ENCODE measurements at places on chromosomes 16 and 17. TPM values are rescaled to one million over a fixed set of nuclear protein-coding genes. Genes with fewer than 3 reads are reported as not detected.

The SLC2A4 gene
- 0.42 TPM for total RNA-seq

- H3K27ac ChIP-seq = peak overlapping the region; percentile 84
- no peaks in the 10 kb centered on the region for H3K36me3 ChIP-seq
- peaks cover 1% of the 10 kb centered on the region for H3K27me3 ChIP-seq
- H3K4me3 ChIP-seq = peak overlapping the region; percentile 83
- H3K4me1 ChIP-seq = peaks cover 25% of the 10 kb centered on the region
Observed at GRCh38 chr17:76969598-76970172, 101.5 kb downstream of the MGAT5B start.

- H3K36me3 ChIP-seq = no peaks in the 10 kb centered on the region
- H3K4me3 ChIP-seq = no peak overlapping the region
- no peak for DNase-seq
- H3K27ac ChIP-seq = no peak overlapping the region
Observed at GRCh38 chr16:50808929-50809538, 67.1 kb downstream of the CYLD start.

DNA sequence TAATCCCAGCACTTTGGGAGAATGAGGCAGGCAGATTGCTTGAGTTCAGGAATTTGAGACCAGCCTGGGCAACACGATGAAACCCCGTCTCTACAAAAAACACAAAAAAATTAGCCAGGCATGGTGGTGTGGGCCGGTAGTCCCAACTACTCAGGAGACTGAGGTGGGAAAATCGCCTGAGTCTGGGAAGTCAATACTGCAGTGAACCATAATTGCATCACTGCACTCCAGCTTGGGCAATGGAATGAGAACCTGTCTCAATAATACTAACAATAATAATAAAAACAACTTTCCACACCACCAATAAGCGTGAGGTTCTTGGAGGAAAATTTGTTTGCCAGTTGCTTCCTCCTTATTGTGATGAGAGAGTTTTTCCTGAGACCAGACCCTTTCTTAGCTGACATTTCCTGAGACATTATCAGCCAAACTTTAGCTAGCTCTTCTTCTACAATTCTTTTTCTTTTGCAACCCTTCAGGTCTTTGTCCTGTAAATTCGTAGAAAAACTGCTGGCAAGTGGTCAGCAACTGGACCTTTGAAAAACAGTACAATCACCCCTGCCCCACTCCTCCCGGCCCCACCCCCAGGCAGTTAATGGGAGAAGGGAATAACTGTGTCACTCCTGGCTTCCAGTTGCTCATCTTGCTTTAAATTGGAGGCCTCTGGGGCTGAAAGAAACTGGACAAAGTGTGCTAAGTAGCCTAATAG, 3.5 kb upstream of the EZH1 start:
- peaks cover 5% of the 10 kb centered on the region for H3K4me1 ChIP-seq
- H3K27me3 ChIP-seq = peaks cover 2% of the 10 kb centered on the region
- no peak for DNase-seq
- H3K27ac ChIP-seq = no peak overlapping the region

The SAMD14 gene
- total RNA-seq = 95.0 TPM

GRCh38 chr17:41329279-41329948, 13.9 kb upstream of the KRTAP17-1 start:
- H3K27ac ChIP-seq = no peak overlapping the region
- H3K27me3 ChIP-seq = peaks cover 6% of the 10 kb centered on the region
- DNase-seq = peak; percentile 79
- peaks cover 2% of the 10 kb centered on the region for H3K4me1 ChIP-seq
- peaks cover 3% of the 10 kb centered on the region for H3K36me3 ChIP-seq

DNA sequence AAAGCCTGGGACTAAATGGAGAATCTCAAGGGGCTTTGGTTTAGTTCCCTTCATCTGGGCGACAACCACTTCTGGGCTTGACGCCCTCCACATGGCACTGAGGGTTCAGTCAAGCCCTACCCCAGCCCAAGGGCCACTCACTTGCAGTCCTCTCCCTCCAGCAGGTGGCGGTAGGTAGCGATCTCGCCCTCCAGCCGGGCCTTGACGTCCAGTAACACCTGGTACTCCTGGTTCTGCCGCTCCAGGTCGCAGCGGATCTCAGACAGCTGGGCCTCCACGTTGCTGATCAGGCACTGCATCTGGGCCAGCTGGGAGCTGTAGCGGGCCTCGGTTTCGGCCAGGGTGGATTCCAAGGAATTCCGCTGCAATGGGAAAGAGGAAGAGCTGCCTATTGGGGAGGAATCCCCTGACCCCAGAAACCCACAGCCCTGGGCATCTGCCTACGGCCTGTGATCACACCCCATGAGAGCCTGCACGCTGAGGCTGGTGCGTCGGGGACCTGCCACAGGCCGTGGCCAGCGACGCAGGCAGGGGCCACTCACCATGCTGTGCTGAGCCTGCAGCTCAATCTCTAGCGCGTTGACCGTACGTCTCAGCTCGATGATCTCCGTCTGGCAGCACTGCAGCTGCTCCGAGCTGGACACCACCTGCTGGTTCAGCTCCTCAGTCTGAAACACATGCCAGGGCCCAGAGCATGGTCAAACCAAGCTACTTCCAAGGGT, 2.7 kb downstream of the KRT36 start:
- H3K4me3 ChIP-seq = no peak overlapping the region
- H3K4me1 ChIP-seq = no peaks in the 10 kb centered on the region
- no peaks in the 10 kb centered on the region for H3K36me3 ChIP-seq
- peaks cover 3% of the 10 kb centered on the region for H3K27me3 ChIP-seq
- no peak for DNase-seq

- peaks cover 13% of the 10 kb centered on the region for H3K27me3 ChIP-seq
- no peak overlapping the region for H3K4me3 ChIP-seq
- H3K36me3 ChIP-seq = no peaks in the 10 kb centered on the region
- no peak overlapping the region for H3K27ac ChIP-seq
- DNase-seq = no peak
Observed at GRCh38 chr17:4879601-4880000, 19.7 kb upstream of the C17orf107 start.

DNA sequence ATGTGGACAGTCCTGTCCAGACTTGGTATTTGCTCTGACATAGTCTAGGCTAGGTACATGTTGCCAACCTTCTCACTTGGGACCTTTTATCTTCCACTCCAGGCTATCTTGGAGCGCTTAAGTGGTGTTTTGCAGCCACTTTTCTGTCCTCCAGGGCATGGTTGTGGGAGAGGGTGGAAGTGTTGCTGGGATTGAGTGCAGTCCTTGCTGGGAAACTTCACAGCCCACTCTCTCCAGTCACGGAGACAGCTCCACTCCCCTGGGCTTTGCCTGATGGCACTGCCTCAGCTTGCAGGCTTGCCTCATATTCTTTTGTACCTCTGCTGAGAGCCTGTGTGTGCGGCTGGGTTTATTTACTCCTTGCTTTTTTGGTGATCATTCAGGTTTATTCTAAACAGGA, 17.4 kb downstream of the RPA1 start:
- peaks cover 23% of the 10 kb centered on the region for H3K4me1 ChIP-seq
- peak; percentile 75 for DNase-seq
- H3K36me3 ChIP-seq = no peaks in the 10 kb centered on the region
- H3K4me3 ChIP-seq = peak overlapping the region; percentile 5
- no peaks in the 10 kb centered on the region for H3K27me3 ChIP-seq

GRCh38 chr17:57234061-57234738, 22.1 kb upstream of the MSI2 start:
- no peaks in the 10 kb centered on the region for H3K36me3 ChIP-seq
- no peak overlapping the region for H3K27ac ChIP-seq
- no peak for DNase-seq
- H3K4me1 ChIP-seq = no peaks in the 10 kb centered on the region

- H3K4me1 ChIP-seq = no peaks in the 10 kb centered on the region
- H3K27me3 ChIP-seq = no peaks in the 10 kb centered on the region
- no peak overlapping the region for H3K4me3 ChIP-seq
- no peak overlapping the region for H3K27ac ChIP-seq
Observed at GRCh38 chr16:50219402-50219975, 46.9 kb upstream of the ADCY7 start.

DNA sequence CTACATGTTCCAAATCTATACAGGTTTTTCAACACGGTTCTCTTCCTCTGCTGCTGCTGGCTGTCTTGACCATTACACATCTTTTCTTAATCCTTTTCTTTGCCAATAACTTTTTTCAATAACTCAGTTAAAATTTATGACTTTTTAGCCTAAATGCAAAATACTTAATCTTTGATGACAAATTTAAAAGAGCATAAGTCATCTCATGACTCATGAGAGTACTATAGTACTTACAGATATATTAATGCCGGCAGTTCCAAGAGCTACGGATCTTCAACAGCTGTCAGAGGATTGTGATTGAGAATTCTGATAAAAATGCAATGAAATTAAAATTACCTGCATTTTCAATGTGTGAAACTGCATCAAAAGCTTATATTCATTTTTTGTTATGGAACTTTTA, 105.5 kb downstream of the KPNA2 start:
- no peak overlapping the region for H3K27ac ChIP-seq
- no peak for DNase-seq
- H3K36me3 ChIP-seq = no peaks in the 10 kb centered on the region

The CORO1A gene
- 75.2 TPM for total RNA-seq

- H3K36me3 ChIP-seq = no peaks in the 10 kb centered on the region
- H3K27ac ChIP-seq = no peak overlapping the region
- peak overlapping the region; percentile 39 for H3K4me3 ChIP-seq
- peaks cover 41% of the 10 kb centered on the region for H3K4me1 ChIP-seq
- peak; percentile 79 for DNase-seq
Observed at GRCh38 chr17:38584350-38584925, 21.3 kb downstream of the SRCIN1 start.

DNA sequence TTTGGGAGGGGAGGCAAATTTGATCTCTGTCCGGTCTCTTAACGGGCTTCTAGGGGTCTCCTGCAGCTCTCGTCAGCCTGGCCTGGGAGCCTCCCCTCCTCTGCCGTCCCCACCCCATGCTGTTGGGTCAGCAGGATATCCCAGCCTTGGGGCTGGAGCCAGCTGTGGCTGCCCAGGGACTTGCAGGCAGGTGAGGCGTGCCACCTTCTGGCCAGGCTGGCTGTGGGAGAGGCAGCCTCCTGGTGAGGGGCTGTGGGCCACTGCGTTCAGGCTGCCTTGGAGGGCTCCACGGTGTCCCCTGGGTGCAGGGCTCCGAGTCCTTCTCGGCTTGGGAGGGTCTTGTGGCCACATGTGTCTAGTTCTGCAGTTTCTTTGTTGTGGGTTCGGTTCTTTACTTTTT, 34.6 kb downstream of the TBCD start:
- peaks cover 21% of the 10 kb centered on the region for H3K4me1 ChIP-seq
- no peak overlapping the region for H3K27ac ChIP-seq
- no peak for DNase-seq
- peaks cover 14% of the 10 kb centered on the region for H3K27me3 ChIP-seq

DNA sequence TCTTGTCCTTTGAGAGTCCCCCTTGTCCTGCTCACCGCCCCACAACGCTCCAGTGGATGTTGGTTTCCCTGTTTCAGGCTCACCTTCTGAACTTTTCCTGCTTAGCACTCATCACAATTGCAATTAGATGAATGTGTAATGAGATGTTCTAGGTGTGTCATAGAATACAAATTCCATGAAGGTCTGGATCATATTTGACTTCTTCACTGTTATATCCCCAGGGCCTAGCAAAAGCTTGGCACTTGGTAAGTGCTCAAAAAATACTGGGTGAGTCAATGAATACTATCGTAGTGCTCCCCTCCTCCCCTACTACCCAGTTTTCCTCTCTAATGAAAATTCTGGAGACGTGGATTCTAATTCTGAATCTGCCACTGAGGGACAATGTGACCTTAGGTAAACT, 33.1 kb downstream of the DNAH3 start:
- H3K4me1 ChIP-seq = peaks cover 2% of the 10 kb centered on the region
- no peaks in the 10 kb centered on the region for H3K27me3 ChIP-seq
- H3K36me3 ChIP-seq = no peaks in the 10 kb centered on the region
- H3K4me3 ChIP-seq = no peak overlapping the region
- no peak overlapping the region for H3K27ac ChIP-seq

DNA sequence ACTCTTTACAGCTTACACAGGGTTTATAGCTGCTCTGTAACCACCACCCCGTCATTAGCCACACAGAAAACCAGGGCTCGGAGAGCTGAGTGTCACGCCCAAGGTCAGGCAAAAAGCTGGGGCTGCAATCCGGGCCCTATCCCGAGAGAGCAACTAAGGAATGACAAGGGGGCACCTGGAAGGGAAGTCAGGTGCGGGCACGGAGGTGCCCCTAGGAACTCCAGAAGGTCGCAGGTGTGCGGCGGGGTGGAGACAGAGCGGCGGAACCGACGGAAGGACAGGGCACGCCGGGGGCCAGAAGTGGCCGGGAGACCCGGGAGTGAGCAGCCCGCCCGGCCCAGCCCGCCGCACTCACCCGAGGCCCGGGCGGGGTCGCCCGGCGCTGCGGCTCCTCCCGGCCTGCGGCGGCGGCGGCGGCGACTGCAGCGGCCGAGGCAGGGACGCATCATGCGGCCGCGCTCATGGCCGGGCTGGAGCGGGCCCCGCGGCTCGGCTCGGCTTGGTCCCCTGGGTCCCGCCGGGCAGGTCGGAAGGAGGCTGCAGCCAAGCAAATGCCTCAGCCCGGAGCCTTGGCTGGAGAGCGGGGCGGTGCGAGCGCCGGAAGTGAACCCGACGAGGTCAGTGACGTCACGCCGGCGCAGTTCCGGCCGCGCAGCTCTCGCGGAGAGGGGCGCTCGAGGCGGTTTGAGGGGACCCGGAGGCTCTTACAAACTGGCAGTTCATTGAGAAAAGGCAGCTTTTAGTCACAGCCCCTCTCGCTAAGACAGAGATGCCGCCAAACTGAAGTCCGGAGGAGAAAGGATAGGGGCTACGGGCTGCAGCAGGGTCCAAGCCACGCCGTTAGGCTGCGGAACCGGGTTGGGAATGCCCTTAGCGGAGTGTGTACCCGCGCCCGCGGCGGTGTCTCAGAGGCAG, at the start of gene ZDHHC7:
TSS of gene ZDHHC7 (minus strand) at position 605 of the 915 bp plus-strand sequence. CDS start 20,917 bp downstream, outside the sequence.
- H3K36me3 ChIP-seq = no peaks in the 10 kb centered on the region
- peaks cover 7% of the 10 kb centered on the region for H3K4me1 ChIP-seq
- peaks cover 6% of the 10 kb centered on the region for H3K27me3 ChIP-seq
- H3K4me3 ChIP-seq = peak within 1 kb of the TSS; percentile 96
- peak within 1 kb of the TSS; percentile 97 for H3K27ac ChIP-seq

- H3K27ac ChIP-seq = no peak overlapping the region
- H3K4me1 ChIP-seq = peaks cover 3% of the 10 kb centered on the region
- DNase-seq = no peak
- no peaks in the 10 kb centered on the region for H3K27me3 ChIP-seq
Observed at GRCh38 chr16:25155553-25156460, 44.3 kb downstream of the LCMT1 start.

The CDR2L gene
- 59.4 TPM for total RNA-seq

DNA sequence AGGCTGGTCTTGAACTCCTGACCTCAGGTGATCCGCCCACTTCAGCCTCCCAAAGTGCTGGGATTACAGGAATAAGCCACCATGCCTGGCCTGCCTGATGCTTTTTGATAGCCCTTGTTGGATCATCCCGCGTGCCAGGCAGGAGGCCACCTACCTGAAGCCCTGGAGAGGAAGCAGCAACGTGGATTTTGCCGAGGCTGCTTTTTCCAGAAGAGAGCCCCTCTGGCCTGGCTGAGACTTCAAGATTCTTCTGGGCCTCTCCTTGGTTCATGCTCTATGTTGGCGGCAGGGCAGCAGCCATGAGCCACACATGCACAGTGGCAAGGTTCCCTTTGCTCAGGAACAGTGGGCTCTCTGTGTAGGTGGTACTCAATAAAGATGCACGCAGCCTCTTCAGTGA, 11.5 kb downstream of the KATNB1 start:
- peaks cover 29% of the 10 kb centered on the region for H3K4me1 ChIP-seq
- peaks cover 5% of the 10 kb centered on the region for H3K27me3 ChIP-seq
- H3K36me3 ChIP-seq = no peaks in the 10 kb centered on the region
- DNase-seq = no peak
- H3K27ac ChIP-seq = no peak overlapping the region
- no peak overlapping the region for H3K4me3 ChIP-seq

- no peaks in the 10 kb centered on the region for H3K4me1 ChIP-seq
- H3K27me3 ChIP-seq = no peaks in the 10 kb centered on the region
- no peak for DNase-seq
- no peaks in the 10 kb centered on the region for H3K36me3 ChIP-seq
- no peak overlapping the region for H3K4me3 ChIP-seq
Observed at GRCh38 chr16:53821957-53822625, 118.1 kb downstream of the FTO start.

The KRTAP2-2 gene
- not detected for total RNA-seq
